Stimulated activated CD8-positive, alpha-beta memory T cell treated with anti-CD3 and anti-CD28 coated beads, Interleukin-4, amount 100 ng/mL, for 1 hour (primary cell): ENCODE measurements at places on chromosomes 4 and X.

- DNase-seq, result no peak
These were observed 86.7 kb upstream of the SRD5A3 start for GRCh38 chr4:55259294-55259693.

GRCh38 chrX:71989768-71990426 lies 79.3 kb downstream of the NHSL2 start:
- no peak for DNase-seq

- DNase-seq, result no peak
These were observed 174.2 kb upstream of the SCML1 start for GRCh38 chrX:17563076-17563475.

DNA sequence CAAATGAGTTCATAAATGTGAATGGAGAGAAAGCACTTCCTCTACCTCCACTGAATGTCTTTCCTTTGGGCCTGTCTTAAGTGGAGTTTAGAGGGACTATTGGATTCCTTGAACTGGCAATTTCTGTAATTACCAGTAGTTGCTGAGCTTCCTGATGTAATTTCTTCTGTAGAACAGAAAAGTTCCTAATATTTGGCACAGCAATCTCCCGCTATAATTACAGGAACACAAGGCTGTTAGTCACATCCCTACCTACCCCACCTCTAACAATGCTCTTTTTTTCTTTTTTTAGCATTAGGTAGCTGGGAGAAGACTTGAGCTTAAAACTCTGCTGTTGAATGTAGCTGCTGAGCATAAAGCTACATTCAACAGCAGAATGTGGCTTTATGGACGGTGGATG lies 24.8 kb upstream of the RBPJ start:
- DNase-seq, result no peak

DNA sequence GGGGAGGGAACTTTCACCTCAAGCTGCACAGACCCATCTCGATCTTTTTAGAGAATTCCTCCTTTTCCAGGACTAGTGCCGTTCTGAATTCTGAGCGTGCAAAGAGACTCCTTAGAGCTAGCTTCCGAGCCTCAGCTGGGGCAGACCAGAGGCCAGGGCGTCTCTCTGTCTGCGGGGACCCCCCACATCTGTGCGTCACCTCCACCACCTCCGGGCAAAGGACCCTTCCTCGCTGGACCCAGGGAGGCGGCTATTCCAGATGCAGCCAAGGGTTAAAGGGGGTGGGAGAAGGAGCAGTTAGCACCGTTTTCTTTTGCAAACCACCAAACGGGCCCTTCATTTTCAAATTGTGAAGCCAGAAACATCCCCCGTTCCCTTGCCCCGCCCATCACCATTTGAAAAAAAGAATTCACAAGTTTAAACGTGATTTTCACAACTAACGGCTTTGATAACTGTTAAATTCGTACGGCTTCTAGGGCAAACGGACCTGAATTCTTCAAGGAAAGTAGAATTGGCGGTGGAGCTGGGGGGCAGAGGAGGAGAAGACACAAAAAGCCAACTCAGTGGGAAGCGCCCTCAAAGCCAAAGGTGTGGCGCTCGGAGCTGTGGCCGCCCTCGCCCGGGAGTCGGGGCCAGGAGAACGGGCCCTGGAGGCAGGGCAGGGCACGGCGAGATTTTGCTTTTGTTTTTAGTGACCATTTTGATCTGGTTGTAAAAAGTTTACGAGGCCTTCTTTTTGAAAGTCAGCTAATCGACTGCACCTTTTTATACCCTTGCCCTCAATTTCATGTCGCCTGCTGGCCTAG lies 3.3 kb upstream of the PDGFRA start:
- no peak for DNase-seq

DNA sequence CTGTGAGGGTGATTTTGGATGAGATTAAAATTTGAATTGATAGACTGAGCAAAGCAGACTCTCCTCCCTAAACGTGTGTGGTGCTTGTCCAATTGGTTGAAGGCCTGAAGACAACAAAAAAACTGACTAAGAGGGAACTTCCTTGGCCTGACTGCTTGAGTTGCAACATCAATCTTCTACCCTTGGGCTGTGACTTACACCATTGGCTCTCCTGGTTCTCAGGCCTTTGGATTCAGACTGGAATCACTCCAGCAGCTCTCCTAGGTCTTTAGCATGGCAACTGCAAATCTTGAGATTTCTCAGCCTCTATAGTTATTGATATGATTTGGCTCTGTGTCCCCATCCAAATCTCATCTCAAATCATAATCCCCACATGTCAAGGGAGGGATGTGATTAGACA lies 49.7 kb upstream of the IGFBP7 start:
- DNase-seq, result no peak

- DNase-seq, result no peak
These were observed 72.5 kb downstream of the GPM6A start for GRCh38 chr4:175739612-175740011.

DNA sequence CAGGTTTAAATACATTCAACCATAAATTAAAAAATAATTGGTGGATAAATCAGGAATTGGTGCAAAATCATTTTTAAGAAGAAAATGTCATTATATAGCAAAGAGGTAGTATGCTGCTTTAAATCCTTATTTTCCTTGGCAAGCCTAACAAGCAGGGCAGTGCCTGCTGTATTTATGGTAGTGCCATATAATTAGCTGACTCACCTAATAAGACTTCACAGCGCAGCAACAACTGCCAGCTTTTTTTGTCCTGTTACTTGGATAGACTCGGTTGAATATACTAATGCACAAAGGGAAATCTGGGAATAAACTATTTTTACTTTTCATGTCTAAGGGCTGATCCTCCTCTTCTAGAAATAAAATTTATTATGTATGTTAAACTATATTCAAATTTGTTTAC lies 99.1 kb downstream of the SNCA start:
- no peak for DNase-seq

DNA sequence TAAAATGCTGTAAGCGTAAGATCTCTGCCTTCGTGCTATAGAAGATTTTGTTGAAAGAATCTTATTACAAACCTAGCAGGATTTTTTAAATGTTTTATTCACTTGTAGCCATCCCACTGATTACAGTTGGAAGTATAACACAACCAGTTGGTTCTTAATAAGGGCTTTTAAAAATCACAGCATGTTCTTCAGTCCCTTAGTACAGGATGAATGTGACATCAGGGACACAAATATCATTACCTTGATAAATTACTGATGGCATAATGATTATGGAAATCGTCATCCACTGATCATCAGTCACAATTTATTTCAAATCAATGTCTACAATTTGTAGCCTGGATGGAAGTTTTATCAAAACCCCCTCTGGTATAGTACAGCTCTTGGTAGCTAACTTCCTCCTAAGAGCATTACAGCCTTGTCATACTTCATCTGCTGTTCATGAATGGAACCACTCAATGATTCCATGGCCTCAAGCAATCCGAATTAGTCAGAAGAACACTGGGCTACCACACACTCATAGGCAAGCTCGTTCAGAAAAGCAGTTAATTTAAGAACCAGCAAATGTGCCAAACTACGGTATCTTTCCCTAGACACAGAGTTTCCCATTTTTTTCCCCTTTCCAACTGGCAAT lies 389.2 kb upstream of the TENM3 start:
- DNase-seq, result no peak

DNA sequence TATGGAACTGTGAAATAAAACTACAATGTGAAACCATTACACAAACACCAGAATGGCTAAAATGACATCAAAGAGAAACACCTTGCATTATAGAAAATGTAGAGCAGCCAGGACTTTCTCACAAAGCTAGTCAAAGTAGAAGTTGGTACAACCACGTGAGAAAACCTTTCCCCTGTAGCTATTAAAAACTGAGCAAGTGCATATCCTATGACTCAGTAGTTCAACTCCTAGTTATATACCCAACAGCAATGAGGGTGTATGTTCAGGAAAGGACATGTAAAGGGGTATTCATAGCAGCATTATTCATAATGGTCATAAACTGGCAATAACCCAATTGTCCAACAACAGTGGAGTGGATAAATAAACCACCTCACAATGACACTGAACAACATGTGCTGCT lies 177.5 kb upstream of the NUDT10 start:
- no peak for DNase-seq
